AG04450 (cell line): ENCODE measurements at places on chromosomes 6 and 20.
A peak's percentile ranks its signal among the peaks of the same experiment; 100 is the strongest.

- no peak for DNase-seq
These were observed 61.7 kb upstream of the GFRAL start for GRCh38 chr6:55265409-55266114.

DNA sequence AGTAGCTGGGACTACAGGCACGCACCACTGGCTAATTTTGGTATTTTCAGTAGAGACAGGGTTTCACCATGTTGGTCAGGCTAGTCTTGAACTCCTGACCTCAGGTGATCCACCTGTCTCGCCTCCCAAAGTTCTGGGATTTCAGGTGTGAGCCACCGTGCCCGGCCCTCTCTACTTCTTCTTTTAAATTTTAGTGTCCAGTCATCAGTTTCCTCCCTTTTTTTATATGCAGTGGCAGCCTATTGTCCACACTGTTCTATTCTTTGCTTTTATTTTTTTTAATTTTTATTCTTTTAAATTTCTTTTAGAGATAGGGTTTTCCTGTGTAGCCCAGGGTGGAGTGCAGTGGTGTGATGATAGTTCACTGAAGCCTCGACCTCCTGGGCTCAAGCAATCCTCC is 12.3 kb downstream of the EFCAB8 start:
- DNase-seq = no peak

GRCh38 chr6:13427801-13428582 is 59.4 kb downstream of the GFOD1 start:
- DNase-seq = no peak

DNA sequence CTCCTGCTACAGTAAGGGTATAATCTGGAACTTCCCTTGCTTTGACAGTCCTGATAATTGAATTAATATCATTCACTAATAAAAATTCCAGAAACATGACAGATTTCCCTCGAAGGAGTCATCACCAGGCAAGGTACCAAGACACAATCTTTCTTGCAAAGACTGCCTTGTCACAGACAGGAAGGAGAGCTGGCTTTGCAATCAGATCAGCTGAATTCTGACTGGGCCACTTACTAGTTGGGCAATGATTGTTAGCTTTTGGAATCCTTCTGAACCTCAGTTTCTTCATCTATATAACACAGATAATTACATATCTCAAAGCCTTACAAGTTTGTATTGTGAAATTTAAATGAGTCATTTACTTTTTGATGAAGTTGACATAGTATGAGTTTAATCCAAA is 344.2 kb downstream of the RFPL4B start:
- peak; percentile 37 for DNase-seq

- DNase-seq = no peak
These were observed 14.6 kb upstream of the MICB start for GRCh38 chr6:31483392-31483791.

DNA sequence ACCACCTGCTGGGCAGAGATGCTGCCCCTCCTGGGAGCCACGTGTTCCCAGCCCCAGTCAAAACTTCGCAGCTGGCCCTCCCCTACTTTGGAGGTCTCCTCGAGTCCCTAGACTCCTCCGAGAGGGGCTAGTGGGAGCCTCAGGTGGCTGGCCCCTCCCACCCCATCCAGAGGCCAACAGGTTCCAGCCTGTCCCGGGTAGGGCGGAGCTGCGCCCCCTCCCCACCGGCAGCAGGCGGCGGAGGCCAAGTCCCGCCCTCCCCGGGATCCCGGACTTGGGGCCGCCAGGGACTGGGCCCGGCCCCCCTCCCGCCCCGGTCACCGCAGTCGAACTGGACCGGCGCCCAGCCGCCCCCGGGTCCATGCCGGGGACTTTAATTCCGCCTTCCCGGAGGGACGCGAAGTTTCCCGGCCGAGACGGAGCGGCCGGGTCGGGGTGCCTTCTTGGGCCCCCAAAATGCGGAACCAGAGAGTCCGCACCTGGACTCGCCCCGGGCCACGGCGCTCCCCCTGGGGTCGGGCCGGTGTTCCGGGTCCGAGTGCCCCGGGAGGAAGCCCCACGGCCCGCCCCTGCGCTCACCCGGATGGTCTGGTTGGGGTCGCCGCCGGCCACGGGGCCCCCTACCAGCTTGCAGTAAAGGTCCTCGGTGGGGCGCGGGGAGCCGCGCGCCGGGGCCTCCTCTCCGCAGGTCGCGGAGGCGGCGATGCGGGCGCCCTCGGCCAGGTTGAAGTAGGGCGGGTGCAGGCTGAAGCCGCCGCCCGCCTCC is 559 bp downstream of the LAMA5 start:
- DNase-seq = no peak

DNA sequence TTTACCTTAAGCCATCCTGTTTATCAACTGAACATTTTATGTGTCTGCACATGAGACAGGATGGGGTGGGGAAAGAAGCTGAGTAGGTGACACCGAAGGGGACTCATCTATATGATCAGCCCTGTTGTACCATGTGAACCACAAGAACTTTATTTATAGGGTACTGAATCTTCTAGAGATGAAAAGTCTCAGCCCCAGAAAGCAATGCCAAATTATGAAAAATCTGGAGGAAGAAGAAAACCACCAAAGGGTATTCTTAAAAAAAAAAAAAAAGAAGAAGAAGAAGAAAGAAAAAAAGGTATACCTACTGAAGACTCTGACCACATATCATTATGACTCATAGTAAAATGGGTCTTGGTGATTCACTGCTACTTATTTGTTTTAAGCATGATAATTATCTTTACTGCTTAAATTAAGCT is 39.8 kb upstream of the HBS1L start:
- no peak for DNase-seq

DNA sequence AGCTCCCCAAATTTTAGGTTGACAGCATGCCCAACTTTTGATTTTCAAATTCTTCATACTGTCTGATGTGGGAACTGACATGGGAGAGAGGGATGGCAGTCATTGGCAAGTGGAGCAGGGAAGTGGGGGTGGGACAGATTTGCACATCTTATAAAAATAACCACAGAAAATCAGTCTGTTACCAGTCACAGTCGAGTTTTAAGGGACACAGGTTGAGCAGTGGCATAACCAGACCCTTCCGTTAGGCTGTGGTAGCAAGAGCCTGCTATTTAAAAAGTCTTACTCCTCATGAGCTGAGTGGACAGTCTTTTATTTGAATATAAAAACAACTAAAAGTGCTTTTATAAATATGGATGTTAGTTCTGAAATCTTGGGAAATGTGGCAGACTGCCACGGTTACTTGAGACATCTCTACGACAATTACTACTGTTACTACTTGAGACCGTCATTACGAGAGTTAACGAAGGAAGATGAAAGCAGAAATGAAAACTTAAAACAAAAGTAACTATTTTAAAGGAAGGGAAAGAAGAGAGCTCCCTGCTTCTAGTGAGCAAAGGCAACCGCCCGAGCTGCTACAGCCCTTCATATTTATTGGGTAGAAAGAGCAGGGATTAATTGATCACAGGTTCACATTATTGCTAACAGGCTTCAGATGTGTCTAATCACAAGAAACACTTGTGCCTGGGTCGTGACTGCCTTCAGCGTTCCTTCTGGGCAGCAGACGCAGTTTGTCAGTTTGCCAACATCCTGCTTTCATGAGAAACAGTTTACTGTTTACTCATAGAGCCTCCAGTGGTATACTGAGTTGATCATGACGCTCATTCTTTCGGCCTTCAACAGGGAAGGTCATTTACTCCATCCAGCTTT is 71.3 kb downstream of the EFHC1 start:
- no peak for DNase-seq

- DNase-seq = no peak
These were observed 6.5 kb downstream of the PEDS1 start for GRCh38 chr20:50146732-50147662.

- no peak for DNase-seq
These were observed 249.8 kb upstream of the JARID2 start for GRCh38 chr6:14995966-14996602.

DNA sequence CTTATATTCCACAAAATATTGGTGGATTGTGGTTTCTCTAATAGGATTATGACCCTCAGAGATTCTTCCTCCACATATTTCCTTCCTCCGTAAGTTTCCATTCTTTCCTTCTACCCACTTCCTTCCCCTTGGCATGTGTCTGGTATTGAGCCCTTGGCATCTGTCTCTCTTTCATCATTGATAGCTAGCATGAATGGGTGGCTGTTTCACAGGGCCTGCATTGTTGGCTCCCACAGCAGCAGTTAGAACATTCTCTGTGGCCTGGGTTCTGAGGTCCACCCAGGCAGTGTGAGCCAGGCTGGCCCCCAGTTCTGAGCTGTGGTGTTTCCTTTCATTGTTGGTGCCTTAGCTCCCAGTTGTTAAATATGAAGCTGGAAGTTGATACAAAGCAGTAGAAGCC is 125.3 kb downstream of the ANKS1A start:
- DNase-seq = no peak

GRCh38 chr20:62921119-62921687 is 5.1 kb downstream of the DIDO1 start:
- DNase-seq = no peak

- no peak for DNase-seq
These were observed 105.5 kb downstream of the ARMC2 start for GRCh38 chr6:108953681-108954080.

- DNase-seq = no peak
These were observed 511.0 kb downstream of the CDKAL1 start for GRCh38 chr6:21045135-21045700.

- DNase-seq = no peak
These were observed 70.8 kb upstream of the AGPAT4 start for GRCh38 chr6:161344626-161345025.

GRCh38 chr20:1854246-1854645 is 41.0 kb upstream of the SIRPA start:
- DNase-seq = no peak

- no peak for DNase-seq
These were observed 1382.8 kb upstream of the DEFB115 start for GRCh38 chr20:29874476-29875202.

GRCh38 chr6:28152531-28152930 is 10.8 kb downstream of the ZKSCAN8 start:
- DNase-seq = no peak

- no peak for DNase-seq
These were observed 26.3 kb downstream of the SAMHD1 start for GRCh38 chr20:36925234-36925633.

- no peak for DNase-seq
These were observed 7.5 kb downstream of the BCAS1 start for GRCh38 chr20:54062812-54063280.

GRCh38 chr20:45044084-45044573 is 56.8 kb downstream of the KCNS1 start:
- peak; percentile 55 for DNase-seq

DNA sequence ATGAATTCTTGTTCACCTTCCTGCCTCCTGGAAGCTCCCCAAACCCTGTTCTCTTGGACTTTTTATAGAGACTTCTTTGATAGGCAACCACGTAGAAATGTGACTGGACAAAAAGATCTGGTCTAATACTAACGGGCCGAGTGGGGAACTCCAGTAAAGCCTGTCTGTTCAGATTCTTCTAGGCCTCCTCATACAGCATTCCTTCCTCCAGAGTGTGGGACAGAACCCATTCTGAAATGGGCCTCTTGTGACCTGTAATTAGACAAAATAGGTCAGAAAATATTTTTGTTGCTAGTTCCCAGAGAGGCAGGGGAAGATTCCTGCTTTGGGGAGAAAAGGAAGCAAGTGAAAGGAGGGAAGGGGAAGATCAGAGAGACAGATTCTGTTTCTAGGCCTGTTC is 374.3 kb downstream of the CDH26 start:
- no peak for DNase-seq

GRCh38 chr6:116362276-116362675 is 8.5 kb upstream of the DSE start:
- no peak for DNase-seq

DNA sequence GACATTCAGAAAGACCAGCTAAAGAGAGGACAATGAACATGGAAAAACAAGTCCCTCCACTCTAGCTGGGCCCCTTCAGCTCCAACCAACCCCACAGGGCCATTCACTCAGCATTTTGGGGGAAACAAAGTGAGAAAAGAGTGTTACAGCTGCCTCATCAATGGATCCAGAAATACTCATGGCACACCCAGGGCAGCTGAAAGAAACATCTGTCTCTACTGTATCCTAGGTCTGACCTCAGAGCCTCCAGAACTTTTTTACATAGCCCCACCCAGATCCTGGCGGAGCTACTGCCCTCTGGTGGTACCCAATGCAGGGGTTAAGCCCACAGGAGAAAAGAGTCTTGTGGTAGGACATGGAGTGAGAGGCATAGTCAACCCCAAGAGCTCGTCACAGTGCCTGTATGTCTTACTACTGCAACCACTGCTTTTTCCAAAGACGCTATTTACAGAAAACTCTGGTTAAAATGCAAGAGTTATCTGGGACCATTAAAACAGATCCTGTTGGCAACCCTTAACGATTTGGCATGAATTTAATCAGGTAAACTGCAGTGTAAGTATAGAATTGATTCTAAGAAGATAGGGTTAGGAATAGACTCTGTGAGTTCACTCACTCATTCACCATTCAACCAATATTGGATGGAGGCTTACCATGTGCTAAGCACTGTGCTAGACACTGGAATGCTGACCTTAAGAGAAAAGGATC is 37.4 kb upstream of the FAM83C start:
- no peak for DNase-seq

DNA sequence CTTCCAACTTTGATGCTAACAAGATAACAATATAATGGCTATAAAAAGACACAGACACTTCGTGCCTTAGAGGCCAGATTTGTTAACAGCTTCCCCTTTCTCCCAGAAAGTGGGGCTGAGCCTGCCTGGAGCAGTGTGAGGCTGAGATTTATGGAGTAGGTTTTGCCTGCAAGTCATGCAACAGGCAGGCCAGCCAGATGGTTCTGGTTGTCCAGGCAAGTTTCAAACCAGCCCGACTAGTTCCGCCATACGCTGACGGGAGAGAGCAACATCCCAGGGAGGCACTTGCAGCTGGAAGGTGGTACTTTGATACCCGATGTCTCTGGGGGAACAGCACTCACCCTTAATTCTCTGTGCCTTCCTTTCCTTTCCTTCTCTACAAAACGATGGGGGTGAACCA is 81.3 kb upstream of the NAA20 start:
- DNase-seq = no peak

- no peak for DNase-seq
These were observed 160.6 kb downstream of the TMEM200A start for GRCh38 chr6:130526466-130526865.

- DNase-seq = no peak
These were observed 242.2 kb downstream of the HIVEP2 start for GRCh38 chr6:142702501-142703460.

- DNase-seq = no peak
These were observed 747 bp upstream of the PTPRA start for GRCh38 chr20:2872459-2873009.

DNA sequence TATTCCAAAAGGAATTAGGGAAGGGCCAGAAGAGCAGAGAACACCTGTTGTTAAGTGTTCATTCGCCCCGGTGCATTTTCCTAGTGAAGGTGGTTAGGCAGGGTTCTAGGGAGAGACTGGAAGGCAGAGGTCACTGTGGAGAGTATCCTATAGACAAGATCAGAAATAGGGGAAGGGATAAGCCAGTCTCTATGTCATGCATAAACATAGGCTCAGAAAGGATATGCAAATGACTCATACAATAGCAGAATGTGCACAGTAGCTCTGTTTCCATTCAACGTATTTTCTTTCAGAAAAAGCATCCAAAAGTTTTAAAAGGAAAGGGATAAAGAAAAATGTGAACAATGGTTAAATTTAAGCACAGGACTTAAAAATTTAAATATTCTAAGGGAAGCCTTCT is 47.4 kb downstream of the BMP6 start:
- DNase-seq = no peak
